ENCODE measurements at places on chromosomes 1 and 21. TPM values are rescaled to one million over a fixed set of nuclear protein-coding genes. Genes with fewer than 3 reads are reported as not detected.

- no peak for DNase-seq
These were observed 156.1 kb upstream of the LRRC7 start for GRCh38 chr1:69411617-69412016.

COL6A1 gene
- 1,082 TPM for total RNA-seq

HSD3B1 gene
- not detected for total RNA-seq

DNA sequence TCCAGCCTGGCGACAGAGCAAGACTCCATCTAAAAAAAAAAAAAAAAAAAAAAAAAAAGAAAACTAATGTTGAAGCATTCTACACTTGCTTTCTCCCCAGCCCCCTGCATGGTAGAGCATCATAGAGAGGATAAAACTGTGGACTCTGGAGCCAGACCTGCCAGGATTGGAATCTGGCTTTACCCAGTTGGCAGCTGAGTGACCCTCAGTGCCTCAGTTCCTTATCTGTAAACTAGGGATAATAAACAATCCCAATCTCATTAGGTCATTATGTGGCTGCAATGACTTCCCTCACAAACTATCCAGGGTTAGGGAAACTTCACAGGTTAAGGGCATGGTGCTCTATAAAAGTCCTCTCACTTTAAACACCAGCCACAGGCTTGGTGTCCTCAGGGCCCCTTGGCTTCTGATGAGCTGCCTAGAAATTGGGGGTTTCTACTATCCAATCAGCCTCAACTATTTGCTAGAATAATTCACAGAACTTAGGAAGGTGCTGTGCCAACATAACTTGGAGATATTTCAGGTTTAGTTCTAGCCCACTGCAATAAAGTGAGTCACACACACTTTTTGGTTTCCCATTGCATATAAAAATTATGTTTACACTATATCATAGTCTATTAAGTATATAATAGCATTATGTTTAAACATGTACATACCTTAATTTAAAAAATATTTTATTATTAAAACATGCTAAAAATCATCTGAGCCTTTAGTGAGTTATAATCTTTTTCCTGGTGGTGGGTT lies 180.5 kb upstream of the B3GALT2 start:
- DNase-seq, result no peak

PIGK gene
- total RNA-seq, result 20.0 TPM

DNA sequence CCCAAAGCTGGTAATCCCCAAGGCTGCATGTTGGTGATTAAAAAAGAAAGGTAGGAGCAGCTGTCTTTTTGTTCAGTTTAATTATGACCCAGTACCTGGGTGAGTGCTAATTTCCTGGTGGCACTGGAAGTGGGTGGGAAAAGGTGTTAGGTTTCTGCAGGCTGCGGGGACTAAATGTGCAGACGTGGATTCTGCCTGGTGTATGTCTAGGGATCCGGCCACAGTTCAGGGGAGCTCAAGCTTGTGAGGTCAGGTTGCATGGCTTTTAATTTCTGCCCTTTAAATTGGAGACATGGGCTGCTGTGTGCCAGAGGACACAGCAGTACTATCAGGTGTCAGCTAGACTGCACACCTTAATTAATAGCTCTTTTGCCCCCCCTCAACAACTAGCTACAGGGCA lies 20.3 kb upstream of the TBX19 start:
- DNase-seq, result no peak

GRCh38 chr1:212873518-212873917 lies 15.4 kb downstream of the FLVCR1 start:
- DNase-seq, result no peak

- DNase-seq, result no peak
These were observed 14.9 kb upstream of the SLC44A5 start for GRCh38 chr1:75625795-75626194.

MAP3K21 gene
- total RNA-seq, result 0.18 TPM

PPOX gene
- 16.0 TPM for total RNA-seq

- DNase-seq, result no peak
These were observed 64.4 kb upstream of the TLR5 start for GRCh38 chr1:223207293-223208066.

- peak; percentile 97 for DNase-seq
These were observed 7.0 kb upstream of the POFUT2 start for GRCh38 chr21:45294509-45295291.

DNA sequence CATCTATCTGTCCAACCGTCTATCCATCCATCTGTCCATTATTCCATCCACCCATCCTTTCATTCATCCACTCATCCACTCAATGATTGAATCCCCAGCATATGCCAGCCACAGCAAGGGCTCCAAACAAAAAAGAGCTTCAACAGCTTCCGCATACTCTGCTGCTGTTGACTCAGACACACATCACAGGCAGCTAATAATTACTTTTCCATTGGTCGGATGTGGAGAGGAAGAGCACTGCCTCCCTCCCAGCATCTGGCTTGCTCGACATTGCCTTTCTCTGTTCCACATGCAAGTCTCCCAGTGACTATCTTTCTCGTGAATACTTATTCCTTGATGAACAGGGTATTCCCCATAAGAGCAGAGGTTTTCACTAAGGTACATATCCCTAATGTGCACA lies 176.5 kb downstream of the HIVEP3 start:
- peak; percentile 56 for DNase-seq

DNA sequence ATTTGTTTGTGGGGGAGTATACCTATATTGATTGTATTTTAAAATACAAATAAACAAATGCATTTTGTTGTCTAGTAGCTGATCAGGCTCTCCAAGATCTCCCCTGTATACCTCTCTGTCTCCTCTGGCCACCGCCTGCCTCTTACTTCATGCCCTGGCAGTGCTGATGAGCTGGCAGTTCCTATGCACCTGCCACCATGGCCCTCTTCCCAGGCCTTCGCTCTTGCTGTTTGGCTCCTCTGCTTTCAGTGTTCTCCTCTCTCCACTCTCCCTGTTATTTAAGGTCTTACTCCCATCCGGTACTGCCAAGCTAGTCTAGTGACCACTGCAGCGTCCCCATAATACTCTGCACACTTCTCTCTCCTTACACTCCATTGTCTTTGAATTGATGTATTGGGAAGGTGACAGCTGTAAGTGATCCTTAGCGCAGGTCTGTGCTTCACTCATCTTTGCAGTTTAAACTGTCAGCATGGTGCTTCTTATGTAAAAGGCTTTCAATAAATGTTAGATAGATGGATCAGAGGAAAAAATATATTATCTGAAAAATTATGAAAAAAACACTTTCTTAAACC lies 88.1 kb upstream of the ATP1A1 start:
- DNase-seq, result no peak

- DNase-seq, result no peak
These were observed 174.3 kb downstream of the ADGRL2 start for GRCh38 chr1:81974883-81975555.

FOXD3 gene
- not detected for total RNA-seq

HPCAL4 gene
- total RNA-seq, result under 0.01 TPM

EFNA1 gene
- total RNA-seq, result 0.16 TPM

- DNase-seq, result no peak
These were observed 3.8 kb downstream of the MXRA8 start for GRCh38 chr1:1354271-1355247.

GRCh38 chr1:14513111-14513510 lies 85.4 kb upstream of the KAZN start:
- no peak for DNase-seq

DNA sequence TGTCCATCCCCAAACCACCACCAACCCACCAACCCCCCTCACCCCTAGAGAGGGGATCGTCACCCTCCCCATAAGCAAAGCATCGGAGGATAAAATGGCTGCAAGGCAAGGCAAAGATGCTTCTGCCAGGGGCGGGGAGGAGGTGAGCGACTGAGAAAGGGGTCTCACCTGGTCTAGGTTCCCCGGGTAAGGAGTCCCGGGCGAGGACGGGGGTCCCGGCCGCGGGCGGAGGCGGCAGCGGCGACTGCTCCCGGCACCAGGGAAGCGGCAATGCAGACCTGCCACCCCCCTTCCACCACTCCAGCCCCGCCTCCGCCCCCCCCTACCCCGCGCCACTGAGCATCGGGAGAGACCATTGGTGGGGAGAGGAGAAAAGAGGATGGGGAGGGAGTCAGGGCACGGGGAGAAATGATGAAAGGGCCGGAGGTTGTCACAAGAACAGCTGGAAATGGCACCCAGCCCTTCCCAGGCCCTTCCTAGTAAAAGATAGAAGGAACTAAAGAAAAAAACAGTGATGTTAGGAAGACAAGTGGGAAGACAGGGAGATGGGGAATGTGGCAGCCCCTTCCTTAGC lies at the start of gene SV2A:
TSS of gene SV2A (minus strand) at position 274 of the 574 bp plus-strand sequence. CDS start 4,004 bp downstream, outside the sequence.
- DNase-seq, result peak; percentile 66

MATN1 gene
- total RNA-seq, result 0.25 TPM

DNA sequence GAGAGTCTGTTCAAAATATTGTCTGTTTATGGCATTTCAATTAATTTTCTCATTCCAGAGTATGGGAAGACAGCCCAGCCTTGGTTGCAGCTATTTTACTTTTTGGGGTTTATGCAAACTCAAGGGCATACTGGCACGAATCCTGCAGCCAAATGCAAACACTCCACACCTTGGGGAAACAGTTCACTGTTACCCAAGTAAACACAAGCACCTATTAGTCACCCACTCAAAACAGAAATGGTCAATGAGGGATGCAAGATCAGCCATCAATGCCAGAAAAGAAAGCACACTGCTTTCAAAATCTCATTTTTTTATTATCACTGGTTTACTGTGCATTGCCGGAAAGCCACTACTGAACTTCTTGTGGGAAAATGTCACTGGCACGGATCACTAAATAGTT lies 170.6 kb downstream of the RUNX1 start:
- no peak for DNase-seq

- DNase-seq, result no peak
These were observed 20.0 kb downstream of the CITED4 start for GRCh38 chr1:40842207-40842606.

- DNase-seq, result no peak
These were observed 81.5 kb downstream of the STUM start for GRCh38 chr1:226629896-226630550.

PCP4 gene
- total RNA-seq, result not detected

SARS1 gene
- total RNA-seq, result 321 TPM

GRCh38 chr1:33973799-33974545 lies 110.1 kb downstream of the HMGB4 start:
- DNase-seq, result no peak

DNA sequence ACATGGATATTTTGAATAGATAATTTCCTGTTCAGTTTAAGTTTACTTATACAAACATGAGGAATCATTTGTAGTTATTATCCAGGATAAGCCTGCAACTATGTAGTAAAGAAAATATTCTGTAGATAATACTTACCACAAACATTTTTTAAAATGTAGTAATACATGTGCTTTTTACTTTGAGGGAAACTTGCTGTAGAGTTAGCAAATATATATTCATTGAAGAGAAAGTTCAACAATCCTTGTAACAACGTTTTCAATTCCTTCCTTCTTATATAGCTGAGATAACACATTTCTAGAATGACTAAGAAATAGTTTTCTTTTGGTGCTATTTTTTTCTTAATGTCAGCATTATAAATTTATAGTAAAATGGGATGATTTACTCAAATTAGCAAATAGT lies 664.6 kb upstream of the ADAMTS5 start:
- peak; percentile 62 for DNase-seq

DNA sequence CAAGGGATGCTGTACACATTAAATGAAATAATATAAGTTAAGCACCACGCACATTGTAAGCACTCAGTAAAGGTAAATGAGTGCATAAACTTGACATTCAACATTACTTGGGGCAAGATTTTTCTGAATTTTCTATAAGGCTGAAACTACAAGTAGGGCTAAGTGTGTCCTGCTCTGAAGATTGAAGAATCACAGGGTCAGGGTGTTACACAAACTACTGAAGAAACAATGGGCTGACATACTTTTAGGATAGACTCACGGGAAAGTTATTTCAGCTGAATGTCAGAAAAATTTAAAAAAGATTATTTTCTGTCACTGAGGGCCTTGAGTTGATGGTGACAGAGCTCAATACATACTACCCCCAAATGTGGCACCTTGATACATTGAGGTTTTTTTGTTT lies 644.2 kb upstream of the PLXNA2 start:
- DNase-seq, result peak; percentile 59

GRCh38 chr1:151327903-151328674 lies 873 bp upstream of the PI4KB start:
- DNase-seq, result no peak

- DNase-seq, result peak; percentile 54
These were observed 408 bp downstream of the LMO4 start for GRCh38 chr1:87329051-87329525.

DNA sequence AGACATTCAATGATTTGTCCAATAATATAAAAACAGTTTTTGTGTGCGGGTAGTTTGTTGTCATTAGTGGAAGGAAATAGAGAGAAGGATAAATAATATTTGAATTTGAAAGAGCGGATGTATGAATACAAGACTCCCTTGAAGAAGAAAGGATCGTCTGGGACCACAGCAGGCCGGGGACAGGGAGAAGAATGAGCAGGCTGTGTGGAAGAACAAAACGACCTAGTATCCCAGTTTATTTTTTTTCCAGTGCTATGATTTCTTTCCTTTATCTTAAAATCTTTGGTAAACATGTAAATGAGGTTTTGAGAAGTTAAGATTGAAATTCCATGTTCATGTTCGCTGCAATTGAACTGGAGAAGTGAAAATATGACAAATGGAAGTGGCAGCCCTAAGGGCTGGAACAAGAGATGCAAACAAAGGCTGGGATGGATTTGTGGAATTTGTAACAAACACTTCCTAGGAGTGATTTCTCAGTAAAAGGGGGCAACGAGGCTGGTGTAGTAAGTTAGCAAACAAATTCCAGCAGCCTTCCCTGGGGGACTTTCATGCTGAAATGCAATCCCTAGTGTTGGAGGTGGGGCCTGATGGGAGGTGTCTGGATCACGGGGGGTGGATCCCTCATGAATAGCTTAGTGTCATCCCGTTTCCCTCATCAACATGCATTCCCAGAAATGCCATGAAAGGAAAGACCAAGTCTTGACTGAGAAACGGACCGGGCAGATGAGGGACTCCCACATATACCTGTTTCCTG lies 10.2 kb upstream of the IFI16 start:
- peak; percentile 98 for DNase-seq

DNA sequence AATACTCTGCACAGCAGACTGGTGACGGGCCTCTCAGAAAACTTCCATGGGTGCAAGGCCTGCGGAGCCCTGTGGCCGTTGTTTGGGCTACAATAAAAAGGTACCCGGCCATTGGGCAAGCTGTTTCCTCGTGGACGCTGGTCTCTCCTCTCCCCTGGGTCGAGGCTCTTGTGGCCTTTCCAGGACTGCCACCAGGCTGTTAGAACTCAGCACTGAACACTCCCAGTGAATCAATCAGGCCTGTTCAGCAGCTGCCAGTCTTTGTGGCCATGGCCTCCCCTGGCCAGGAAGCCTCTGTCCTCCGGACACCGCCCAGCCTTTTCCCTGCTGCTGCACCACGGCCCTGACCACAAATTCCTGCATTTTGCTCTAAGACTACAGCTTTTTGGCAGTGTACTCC lies 33.0 kb upstream of the ACTRT2 start:
- DNase-seq, result no peak

GRCh38 chr1:156060937-156061636 lies at the start of gene RAB25:
Gene RAB25, plus strand, starts transcription at chr1:156061160. Its CDS starts 241 bp downstream, at chr1:156061401.
- no peak for DNase-seq

DNA sequence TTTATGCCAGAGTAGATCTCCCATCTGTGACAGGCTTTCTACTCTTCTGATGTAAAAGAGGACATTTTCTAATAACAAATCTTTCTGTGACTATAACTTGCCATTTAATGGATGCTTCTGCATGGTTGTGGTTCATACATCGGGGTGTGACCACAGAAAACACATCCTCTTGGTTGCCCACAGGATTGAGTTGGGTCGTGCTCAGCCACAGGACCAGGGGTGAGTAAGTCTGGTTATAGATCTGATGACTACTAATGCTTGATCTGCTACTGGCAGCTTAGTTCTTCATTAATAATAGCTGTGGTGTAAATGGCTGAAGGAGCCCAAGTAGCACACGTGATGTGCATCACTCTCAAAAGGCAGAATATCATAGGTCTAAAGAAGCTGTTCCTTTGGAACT lies 328.2 kb downstream of the RWDD3 start:
- no peak for DNase-seq

Measured in fibroblast of the aortic adventitia (primary cell).